ENCODE measurements at places on chromosomes 3 and 15.

GRCh38 chr3:32181365-32181764, 57.1 kb upstream of the CMTM8 start:
- no peak for DNase-seq

GRCh38 chr15:70947351-70948335, 55.0 kb downstream of the LRRC49 start:
- DNase-seq, result no peak

- DNase-seq, result no peak
These were observed 736.9 kb upstream of the CCDC54 start for GRCh38 chr3:106640353-106640752.

DNA sequence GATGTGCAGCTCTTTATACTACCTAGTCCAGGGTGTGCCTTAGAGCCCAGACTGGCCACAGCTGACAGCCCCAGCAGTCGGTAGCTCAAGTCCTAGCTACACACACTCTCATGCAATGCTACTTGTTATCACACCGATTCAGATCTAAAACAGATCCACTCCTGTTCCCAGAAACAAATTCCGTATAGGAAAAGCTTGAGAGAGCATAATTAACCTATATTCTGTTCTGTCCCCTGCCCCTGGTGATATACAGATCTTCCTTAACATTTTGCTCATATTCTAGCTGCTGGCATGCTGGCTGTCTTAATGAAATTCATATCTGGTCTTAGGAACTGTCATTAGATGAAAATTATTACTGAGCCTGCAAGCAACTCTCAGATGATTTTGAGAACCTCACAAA, 204.3 kb downstream of the SOX2 start:
- DNase-seq, result no peak

DNA sequence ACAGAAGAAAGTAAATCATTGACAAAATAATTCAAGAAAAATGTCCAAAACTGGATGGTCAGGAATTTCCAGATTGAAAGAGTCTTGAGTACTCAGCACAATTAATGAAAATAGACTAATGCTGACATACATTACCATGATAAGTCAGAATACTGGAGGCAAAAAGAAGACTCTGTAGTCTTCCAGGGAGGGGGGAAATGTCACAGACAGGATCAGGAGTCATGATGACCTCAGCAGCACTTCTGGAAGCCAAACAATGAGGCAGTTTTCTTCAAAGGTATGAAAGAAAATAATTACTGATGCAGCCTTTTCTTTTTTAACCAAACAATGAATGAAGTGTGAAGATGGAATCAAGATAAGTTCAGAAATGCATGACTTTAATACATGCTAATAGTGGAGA, 30.1 kb upstream of the SLC22A13 start:
- no peak for DNase-seq

GRCh38 chr15:80977627-80978036, 12.0 kb downstream of the MESD start:
- peak; percentile 44 for DNase-seq

GRCh38 chr15:48096813-48097212, 24.0 kb upstream of the SLC24A5 start:
- DNase-seq, result no peak

- DNase-seq, result no peak
These were observed 47.0 kb upstream of the FSTL1 start for GRCh38 chr3:120497818-120498217.

DNA sequence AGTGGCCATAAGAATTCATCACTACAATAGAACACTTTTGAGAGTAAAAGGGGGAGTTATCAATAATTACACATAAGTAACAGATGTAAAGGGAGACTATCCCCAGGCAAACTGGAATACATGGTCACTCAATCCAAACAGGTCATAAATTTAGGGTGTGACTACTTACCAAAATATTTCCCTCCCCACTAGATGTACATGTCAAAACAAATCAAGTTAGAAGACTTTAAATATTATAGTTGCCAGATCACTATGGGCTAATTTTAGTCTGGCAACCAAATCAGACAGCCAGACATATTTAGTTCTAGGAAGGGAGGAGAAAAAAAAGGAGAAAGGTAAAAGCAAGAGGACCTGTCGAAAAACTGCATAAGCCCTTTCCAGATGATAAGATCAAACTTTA, 23.1 kb downstream of the SLC24A5 start:
- DNase-seq, result no peak

DNA sequence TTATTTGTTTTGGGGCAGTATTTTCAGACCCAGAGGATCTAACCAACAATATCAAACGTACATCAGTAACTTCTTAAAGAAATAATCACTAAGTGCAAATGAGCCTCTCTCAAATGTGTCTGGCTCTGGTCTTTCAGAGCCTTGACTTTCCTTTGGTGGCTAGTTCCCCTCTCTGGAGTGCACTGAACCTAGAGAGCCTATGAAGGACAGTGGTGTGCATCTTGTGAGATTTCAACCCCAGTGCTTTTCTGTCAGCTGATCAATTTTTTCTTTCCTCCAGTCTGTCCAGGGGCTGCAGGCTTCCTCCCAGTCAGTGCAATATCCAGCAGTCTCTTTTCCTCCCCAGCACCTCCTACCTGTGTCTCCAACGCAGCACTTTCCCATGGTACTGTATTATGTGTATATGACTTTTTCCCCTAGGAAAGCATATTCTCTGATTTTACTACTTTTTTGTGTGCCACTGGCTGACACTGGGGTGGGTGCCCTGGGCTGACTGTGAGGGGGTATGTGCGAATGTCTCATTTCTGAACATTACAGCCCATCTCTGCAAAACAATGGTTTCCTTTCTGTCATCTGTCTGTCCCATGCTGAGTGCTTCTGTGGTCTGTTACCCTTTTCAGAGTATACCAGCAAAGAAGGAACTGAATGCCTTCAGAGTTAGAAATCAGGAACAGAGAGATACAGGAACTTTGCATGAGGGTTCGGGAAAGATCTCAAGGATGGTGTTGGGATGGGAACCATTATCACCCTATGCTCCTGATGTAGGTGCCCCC, 98.8 kb downstream of the ARPP21 start:
- DNase-seq, result no peak

GRCh38 chr15:28243901-28244300, 78.1 kb downstream of the HERC2 start:
- DNase-seq, result no peak

- no peak for DNase-seq
These were observed 25.5 kb upstream of the RPL32 start for GRCh38 chr3:12866836-12867235.

GRCh38 chr15:93483923-93484322, 394.9 kb upstream of the RGMA start:
- no peak for DNase-seq

- peak; percentile 98 for DNase-seq
These were observed at the start of the genes BTD and HACL1 for GRCh38 chr3:15601399-15602145. Gene BTD, plus strand, starts transcription at chr3:15601745. Its CDS starts 33,695 bp downstream, at chr3:15635440. Gene HACL1, minus strand, starts transcription at chr3:15601569. Its CDS starts 106 bp downstream, at chr3:15601463.

GRCh38 chr15:66700802-66701421, 1.1 kb upstream of the SMAD6 start:
- DNase-seq, result peak; percentile 81

DNA sequence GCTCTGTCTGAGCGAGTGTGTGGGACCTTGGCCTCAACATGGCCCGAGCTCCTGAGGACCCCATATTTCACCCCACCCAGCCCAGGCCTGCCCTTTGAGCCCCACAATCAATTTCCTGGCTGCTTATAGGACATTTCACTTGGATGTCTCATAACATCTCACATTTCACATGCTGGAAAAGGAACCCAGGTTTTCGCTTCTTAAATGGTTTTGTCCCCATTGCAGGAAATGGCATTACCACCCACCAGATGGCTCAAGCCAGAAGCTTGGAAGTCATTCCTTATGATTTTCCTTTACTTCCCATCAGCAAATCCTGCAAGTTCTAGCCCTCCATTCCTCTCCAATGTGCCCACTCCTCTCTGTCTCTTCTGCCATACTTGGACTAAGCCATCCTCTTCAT, 14.9 kb downstream of the ITGA11 start:
- DNase-seq, result no peak

GRCh38 chr3:143482106-143483088, 362.8 kb downstream of the CHST2 start:
- no peak for DNase-seq

- no peak for DNase-seq
These were observed 41.2 kb downstream of the PIGB start for GRCh38 chr15:55360256-55360655.

- DNase-seq, result no peak
These were observed 72.8 kb upstream of the AADACL2 start for GRCh38 chr3:151660885-151661284.

- DNase-seq, result no peak
These were observed 47.9 kb upstream of the ZSCAN2 start for GRCh38 chr15:84552896-84553295.

- DNase-seq, result peak; percentile 57
These were observed 795 bp upstream of the MYNN start for GRCh38 chr3:169772305-169772896.

GRCh38 chr3:180961087-180961486, 28.4 kb downstream of the DNAJC19 start:
- DNase-seq, result no peak

GRCh38 chr3:17967111-17967510, 224.7 kb upstream of the TBC1D5 start:
- DNase-seq, result no peak

DNA sequence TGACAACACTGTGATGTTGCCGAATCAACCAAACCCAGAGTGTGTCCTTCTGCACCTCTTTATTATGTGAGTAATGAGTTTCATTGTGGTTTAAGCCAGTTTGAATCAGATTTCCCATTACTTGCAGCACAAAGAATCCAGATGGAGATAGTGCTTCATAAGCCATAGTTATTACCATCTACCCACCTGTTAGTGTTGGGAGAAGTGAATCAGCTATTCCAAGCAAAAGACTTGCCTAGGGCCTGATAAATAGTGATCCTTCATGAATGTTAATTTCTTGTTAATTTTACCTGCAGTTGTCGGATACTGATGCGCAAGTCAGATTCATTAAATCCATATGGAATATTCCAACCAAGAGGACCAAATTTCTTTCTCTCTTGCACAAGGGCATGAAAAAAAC, 21.7 kb upstream of the ASB14 start:
- DNase-seq, result no peak

- no peak for DNase-seq
These were observed 32.8 kb downstream of the FBLN2 start for GRCh38 chr3:13581485-13582365.

DNA sequence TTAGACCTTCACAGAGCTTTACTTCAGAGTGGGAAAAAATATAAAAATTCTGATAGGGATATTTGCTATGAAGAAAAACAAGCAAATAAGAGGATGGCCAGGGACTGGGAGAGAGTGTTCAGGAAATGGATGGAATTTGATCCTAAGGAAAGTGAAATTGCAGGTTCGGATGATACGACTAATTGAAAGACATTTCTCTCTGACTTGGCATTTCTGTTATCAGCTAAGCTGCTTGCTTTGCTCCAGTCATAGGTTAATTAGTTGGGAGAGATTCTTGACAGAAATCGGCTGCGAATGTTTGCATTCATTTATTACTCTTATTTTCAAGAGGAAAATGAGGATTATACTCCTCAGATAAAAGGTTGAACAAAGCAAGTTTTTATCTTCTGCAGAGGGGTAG, 808.7 kb upstream of the NECTIN3 start:
- DNase-seq, result no peak

GRCh38 chr3:134093956-134094355, 64.2 kb upstream of the SLCO2A1 start:
- DNase-seq, result no peak

DNA sequence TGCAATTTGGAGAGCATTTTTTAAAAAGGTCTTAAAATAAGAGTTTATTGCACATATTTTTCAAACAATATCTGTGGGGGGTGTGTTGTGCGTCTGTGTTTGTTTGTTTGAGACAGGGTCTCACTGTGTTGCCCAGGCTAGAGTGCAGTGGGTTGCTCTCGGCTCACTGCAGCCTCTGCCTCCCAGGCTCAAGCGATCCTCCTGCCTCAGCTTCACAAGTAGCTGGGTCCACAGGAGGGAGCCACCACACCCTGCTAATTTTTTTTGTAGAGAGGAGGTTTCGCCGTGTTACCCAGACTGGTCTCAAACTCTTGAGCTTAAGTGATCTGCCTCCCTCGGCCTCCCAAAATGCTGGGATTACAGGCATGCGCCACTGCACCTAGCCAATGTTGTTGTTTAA, 2.7 kb downstream of the MLF1 start:
- DNase-seq, result no peak

DNA sequence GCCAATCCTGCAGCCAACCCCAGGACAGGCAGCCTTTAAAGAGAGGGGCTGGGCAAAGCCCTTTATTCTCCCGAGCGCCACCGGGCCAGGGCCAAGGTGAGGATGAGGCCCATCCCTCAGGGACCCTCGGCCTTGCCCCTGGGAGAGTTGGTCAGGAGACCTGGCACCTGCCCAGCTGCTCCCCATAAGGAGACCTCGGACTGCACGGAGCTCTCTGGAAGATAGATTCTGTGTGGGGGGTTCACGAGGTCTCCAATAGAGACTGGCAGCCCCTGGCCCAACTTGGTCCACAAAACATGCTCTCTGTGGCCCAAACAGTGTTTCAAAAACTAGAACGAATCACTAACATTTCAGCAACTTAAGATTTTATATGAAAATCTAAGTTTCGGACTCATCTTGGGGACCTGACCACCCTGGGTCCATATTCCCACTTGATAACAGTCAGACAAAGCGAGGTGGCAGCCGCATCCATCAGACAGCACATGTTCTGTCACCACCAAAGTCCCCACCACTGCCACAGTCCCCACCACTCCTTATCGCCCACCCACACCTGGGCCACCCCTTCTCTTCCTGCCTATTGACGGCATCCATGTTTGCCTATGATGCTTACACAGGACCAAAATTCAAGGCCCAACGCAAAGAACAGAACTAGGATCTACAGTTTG, 114.4 kb upstream of the RPL32 start:
- no peak for DNase-seq

DNA sequence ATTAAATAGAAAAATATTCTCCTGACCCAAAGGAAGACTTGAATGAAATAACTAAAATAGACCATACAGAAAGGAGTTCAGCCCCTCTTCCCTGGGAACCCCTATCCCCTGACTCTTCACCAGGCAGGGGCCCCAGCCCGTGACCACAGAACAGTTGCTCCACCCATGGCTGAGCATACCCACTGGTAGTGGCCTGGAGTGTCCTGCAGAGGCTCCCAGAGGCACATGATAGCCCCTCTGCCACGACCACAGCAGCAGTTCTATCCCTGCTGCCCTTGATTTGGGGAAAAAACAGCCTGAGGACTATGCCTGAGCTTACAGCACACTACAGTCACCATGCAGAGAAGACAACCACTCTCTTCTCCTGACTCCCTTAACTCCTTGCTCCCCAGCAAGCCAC, 31.8 kb downstream of the TTC14 start:
- no peak for DNase-seq

GRCh38 chr15:38128921-38129320, 123.7 kb upstream of the SPRED1 start:
- DNase-seq, result no peak

GRCh38 chr3:54538346-54538745, 389.5 kb downstream of the LRTM1 start:
- DNase-seq, result no peak

GRCh38 chr15:101492766-101493692, 3.5 kb upstream of the PCSK6 start:
- DNase-seq, result no peak

DNA sequence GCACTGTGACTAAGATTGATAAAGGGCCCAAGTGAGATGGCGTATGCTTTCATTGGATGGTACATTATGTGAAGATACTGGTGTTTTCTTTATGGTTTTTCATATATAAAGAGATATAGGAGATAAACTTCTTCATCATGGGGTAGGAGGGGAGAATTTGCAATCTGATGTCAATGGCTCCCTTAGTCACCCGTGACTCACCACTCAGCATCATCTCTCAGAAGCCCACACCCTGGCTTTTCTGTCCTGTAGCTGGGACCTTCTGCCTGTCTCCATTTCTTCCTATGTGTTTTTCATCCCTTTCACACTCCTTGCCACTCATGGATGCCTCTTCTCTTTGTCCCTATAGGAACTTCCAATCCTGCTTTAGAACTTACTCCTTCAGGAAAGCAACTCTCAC, 114.3 kb upstream of the SEMA6D start:
- DNase-seq, result no peak

Data from CD4-positive, alpha-beta T cell treated with Interleukin-15 for 4 hours (primary cell).